ENCODE measurements at places on chromosomes 16 and 17.

GRCh38 chr16:20263138-20263855 lies 64.0 kb downstream of the GP2 start:
- no peak for DNase-seq

GRCh38 chr16:67437513-67437912 lies 6.6 kb downstream of the HSD11B2 start:
- no peak for DNase-seq

- no peak for DNase-seq
Measured at GRCh38 chr16:64047878-64048277, 1074.0 kb downstream of the CDH11 start.

DNA sequence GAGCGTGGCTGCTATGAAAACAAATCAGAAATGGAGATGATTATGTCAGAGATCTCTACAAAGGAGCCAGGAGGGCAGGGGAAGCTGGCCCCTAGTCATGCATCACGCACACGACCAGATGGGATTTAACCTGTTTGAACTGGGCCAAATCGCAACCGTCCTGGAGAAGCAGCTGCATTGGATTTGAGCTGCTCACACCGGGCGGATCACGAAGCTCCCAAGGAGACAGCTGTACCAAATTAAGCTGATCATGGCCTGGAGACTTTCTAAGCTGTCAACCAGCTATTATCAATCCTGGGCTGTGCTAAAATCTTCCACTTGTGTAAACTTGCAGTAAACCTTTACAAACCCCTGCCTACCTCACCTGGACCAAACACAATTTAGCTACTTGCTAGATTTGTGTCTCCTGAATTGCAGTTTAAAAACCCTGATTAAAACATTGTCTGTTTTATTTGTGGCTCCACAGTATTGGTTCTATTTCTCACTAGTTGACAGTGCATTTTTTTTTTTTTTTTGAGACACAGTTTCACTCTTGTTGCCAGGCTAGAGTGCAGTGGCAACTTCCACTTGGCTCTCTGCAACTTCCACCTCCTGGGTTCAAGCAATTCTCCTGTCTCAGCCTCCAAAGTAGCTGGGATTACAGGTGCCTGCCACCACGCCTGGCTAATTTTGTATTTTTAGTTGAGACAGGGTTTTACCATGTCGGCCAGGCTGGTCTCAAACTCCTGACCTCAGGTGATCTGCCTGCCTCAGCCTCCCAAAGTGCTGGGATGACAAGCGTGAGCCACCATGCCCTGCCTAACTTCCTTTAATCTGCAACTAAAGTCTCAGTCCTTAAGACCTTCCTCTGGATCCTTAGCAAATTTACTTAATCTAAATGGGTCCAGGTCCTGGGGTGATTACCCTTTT lies 98.3 kb upstream of the GRIN2A start:
- no peak for DNase-seq

DNA sequence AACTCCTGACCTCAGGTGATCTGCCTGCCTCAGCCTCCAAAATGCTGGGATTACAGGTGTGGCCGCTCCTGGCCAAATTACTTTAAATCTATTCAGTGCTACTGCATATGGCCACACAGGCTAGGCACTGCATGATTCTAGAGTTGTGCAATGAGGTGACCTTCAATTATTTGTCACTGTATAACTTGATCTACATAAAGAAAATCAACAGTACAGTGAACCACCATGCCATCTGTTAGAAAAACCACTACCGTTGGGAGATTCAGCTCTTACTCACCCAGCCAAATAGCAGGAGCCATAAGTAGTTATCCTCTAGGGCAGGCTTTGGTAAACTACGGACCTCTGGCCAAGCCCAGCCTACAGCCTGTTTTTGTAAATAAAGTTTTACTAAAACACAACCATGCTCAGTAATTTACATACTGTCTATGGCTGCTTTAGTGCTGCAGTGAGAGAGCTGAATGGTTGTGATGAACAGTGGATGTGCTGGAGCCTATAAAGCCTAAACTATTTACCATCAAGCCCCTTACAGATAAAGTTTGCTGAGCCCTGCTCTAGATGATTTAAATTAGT lies 40.7 kb upstream of the TANC2 start:
- no peak for DNase-seq

DNA sequence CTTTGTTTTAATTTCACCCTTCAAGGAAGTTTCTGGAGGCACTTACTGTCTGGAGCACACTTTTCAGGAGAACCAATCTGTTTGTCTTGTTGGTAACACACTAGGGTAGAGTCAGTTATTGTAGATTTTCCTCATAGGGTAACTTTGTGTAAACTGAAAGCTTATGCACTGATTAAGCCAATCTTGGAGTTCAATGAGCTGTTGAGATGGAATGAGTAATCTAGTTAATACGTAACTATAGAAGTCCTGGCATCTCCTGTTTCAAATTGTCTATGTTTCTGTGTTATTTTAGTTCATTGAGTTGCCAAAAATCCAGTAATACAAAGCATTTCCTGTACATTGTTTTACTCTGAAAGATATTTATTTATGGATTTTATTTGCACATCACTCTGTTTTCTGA lies 111.6 kb upstream of the HAS3 start:
- no peak for DNase-seq

DNA sequence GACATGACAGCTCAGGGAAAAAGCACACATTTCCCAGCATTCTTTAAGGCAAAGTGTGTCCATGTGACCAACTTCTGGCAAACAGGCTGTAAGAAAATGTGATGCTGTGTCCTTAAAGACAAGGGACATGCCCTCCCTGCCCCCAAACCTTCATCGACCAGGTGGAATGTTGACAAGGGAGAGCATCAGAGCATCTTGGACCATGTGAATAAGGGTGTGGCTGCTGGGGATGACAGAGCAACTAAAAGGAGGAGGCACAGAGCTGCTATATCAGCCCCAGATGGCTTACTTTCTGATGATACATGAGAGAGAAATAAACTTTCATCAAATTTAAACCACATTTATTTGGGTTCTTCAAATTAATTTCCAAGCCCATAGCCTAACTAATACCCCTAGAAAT lies 2.2 kb upstream of the ZNF23 start:
- DNase-seq: no peak

DNA sequence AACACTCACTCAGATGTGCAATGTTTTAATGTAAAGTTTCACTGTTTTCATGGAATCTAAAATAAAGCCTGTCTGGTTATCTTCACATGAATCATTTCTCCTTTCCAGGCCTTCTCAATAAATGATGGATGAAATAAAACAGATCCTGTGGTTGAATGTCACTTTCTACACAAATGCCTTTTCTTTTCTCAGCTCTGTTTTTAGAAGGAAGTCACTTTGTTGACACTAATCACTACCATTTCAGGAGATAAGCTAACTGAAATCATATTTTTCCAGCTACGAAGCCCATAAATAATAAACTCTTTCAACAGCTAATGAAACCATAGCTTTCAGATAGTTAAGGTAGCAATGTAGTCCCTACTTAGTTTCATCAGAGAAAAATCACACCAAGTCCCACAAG lies 17.9 kb downstream of the NME2 start:
- no peak for DNase-seq

DNA sequence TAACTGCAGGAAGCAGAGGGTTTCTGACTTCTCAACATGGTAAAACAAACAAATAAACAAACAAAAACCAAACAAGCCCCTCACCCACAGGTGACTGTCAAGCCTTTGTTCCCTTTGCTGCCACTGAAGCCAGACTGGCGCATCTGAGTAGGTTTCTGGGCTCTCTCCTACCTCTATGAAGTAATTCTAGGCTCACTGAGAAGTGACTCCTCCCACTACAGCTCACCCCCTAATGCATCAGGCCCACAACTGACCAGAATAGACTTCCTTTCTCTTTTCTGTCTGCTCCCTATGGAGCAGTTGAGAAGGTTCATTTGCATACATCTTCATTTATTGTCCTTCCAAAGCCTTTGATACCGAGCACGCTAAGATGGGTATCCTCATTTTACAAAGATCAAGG lies 77.0 kb upstream of the CCL2 start:
- DNase-seq: no peak

- no peak for DNase-seq
Measured at GRCh38 chr17:68161644-68162428, 86.0 kb upstream of the AMZ2 start.

DNA sequence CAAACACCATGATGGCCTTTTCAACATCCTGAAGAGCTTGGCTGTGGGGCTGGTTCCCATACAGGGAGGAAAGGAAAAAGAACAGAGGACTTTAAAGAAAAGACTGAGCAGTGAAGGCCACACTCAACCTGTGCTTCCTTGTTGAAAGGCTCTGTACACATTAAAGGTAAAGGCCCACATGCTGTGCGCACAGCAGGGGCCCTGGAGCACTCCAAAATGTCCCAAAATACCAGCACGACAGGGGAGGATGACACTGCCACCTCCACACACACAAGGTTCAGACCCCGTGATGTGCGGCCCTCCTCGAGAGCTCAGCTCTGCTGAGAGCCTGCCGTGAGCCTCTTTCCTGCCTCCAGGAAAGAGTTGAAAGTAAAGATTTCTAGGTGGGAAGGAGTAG lies 36.5 kb downstream of the FANCA start:
- DNase-seq: no peak

- DNase-seq: no peak
Measured at GRCh38 chr16:88367560-88367959, 15.2 kb upstream of the ZNF469 start.

- DNase-seq: no peak
Measured at GRCh38 chr16:53080345-53081031, 25.7 kb downstream of the CHD9 start.

- no peak for DNase-seq
Measured at GRCh38 chr17:17921192-17922069, 50.8 kb downstream of the TOM1L2 start.

DNA sequence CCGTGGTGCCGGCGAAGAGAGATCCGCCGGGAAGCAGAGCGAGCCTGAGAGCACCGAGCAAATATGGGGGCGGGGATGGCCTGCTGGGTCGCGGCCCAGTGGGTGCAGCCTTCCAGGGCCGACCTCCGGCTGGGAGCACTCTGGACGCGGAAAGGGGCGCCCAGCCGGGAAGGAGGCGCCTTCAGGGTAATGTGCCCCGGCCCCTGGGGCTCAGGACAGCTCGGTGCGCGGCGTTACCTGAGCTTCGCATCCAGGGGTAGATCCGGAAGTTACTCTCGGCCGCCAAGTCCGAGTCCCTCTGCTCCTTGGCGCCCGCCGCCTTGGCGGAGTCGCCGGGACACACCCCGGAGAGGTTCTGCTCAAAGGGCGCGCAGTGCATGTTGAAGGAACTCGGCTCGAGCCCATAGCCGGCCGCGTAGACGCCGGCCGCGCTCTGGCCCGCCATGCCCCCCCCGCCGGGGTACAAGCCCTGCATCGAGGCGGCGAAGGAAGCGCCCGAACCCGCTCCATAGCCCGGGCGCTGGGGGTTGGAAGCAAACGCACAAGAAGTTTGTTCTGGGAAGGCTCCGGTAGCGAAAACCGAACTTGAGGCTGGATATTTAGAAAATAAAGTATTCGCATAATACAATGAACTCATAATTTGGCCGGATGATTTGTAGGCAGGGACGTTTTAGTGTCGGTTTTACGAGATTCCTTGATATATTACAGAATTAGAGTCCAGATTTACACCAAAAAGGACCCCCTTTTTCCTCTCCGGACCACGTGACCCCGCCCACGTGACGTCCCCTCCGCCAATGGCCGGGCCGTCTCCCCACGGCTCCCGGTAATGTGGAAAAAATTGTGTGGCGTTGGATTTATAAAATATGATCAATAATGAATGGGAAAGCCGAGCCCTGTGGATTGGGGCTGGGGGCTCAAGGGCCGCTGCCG lies at the start of gene HOXB7:
Gene HOXB7, minus strand, starts transcription at position 736 of the 930 bp plus-strand sequence. Its CDS starts 99 bp downstream, at position 637.
- DNase-seq: peak; percentile 77

DNA sequence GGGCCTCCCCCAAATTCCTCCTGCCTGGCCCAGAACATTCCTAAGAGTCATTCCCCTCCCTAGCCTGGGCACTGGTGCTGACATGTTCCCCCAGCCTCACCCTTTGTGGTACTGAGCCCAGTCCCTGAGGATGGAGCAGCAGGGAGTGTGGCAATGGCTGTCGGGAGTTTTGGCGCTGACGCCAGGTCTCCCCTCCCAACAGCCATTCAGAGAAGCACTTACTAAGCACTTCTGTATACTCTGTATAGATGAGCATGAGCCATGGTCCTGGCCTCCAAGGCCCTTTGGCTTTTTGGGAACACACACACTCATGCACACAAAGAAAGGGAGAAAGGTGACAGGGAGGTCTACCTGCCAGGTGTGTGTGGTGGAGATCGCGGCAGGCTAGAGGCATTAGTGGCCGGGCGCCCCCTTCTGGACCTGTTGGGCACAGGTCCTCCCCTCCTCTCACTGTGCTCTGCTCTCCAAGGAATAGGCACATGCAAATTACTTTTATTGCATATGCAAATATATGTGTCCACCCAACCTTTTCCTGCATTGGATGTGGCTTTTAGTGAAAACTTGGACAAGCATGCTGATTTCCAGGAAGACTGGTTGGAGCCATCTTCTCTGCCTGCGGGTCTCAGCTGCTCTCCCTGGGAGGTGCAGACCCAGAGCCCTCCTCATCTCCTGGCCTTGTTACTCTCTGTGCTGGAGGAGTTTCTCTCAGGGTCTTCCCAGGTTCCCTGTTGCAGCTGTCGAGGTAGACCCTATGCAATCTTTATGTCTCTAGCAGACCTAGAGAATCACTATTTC lies 17.4 kb upstream of the C17orf107 start:
- peak; percentile 78 for DNase-seq

- no peak for DNase-seq
Measured at GRCh38 chr17:56801459-56802178, 32.1 kb downstream of the C17orf67 start.

DNA sequence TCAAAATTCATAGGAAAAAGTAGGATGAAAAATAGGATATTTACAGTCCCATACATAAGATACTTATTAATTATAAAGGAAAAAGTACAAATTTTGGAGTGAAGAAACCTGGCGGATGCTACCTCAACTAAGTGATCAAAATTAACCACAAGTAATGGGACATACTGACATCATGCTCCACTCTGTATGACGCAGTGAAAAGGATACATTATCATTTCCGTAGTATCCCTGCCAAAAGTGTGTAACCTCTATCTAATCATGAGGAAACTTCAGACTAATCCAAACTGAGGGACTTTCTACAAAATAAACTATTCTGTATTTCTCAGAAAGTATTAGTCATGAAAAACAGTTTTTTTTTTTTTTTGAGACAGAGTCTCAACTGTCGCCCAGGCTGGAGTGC lies 60.5 kb downstream of the TRIM37 start:
- no peak for DNase-seq
